ENCODE measurements at places on chromosomes 12 and 14. TPM values are rescaled to one million over a fixed set of nuclear protein-coding genes. Genes with fewer than 3 reads are reported as not detected.

- no peak for DNase-seq
These were observed 208.2 kb downstream of the DIO2 start for GRCh38 chr14:80003138-80003537.

- DNase-seq: no peak
These were observed 36.1 kb upstream of the PRB2 start for GRCh38 chr12:11431486-11431885.

Gene FLRT2
- 111 TPM for total RNA-seq

Gene RDH16
- 0.07 TPM for total RNA-seq

Gene RAD51AP1
- 23.2 TPM for total RNA-seq

All from foreskin keratinocyte (primary cell).